ENCODE measurements at places on chromosomes 7 and 10. TPM values are rescaled to one million over a fixed set of nuclear protein-coding genes. Genes with fewer than 3 reads are reported as not detected.

- no peaks in the 10 kb centered on the region for H3K27me3 ChIP-seq
- DNase-seq: no peak
- H3K36me3 ChIP-seq: 0 out of 3 replicates have a peak, but pooled peaks cover 4% of the 10 kb centered on the region
- no peak overlapping the region for H3K4me3 ChIP-seq
- H3K4me1 ChIP-seq: no peaks in the 10 kb centered on the region
Observed at GRCh38 chr7:632831-633210, 93.7 kb upstream of the DNAAF5 start.

- H3K27ac ChIP-seq: no peak overlapping the region
- H3K36me3 ChIP-seq: no peaks in the 10 kb centered on the region
- H3K4me1 ChIP-seq: peaks cover 25% of the 10 kb centered on the region
- H3K27me3 ChIP-seq: no peaks in the 10 kb centered on the region
Observed at GRCh38 chr10:369684-370448, 234.6 kb downstream of the ZMYND11 start.

The ACSM6 gene
- polyA plus RNA-seq: not detected

The ACBD7 gene
- polyA plus RNA-seq: 1.4 TPM

The SPAM1 gene
- not detected for polyA plus RNA-seq

GRCh38 chr7:139855498-139856270, 26.6 kb downstream of the TBXAS1 start:
- H3K36me3 ChIP-seq: no peaks in the 10 kb centered on the region
- peaks cover 44% of the 10 kb centered on the region for H3K4me1 ChIP-seq
- no peak overlapping the region for H3K27ac ChIP-seq
- no peak overlapping the region for H3K4me3 ChIP-seq
- no peak for DNase-seq

DNA sequence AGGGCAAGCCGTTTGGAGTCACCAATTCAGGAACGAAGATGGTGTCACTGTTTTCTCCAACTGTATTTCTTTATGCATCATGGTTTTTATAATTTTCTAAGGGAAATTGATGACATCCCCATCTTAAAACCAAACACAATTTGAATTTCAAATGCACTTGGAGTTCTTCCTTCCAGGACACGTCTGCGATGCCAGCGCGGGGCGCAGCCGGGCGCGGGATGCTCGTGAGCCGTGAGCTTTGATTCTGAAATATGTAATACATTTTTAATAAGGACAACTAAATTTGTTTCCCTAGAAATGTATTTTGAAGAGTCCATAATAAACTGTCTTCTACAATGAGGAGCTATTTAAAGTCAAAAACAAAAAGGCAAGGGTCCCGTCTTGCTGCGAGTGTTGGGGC, 492.1 kb downstream of the DNAJB6 start:
- no peaks in the 10 kb centered on the region for H3K4me1 ChIP-seq
- H3K27ac ChIP-seq: no peak overlapping the region
- DNase-seq: no peak
- H3K27me3 ChIP-seq: no peaks in the 10 kb centered on the region

DNA sequence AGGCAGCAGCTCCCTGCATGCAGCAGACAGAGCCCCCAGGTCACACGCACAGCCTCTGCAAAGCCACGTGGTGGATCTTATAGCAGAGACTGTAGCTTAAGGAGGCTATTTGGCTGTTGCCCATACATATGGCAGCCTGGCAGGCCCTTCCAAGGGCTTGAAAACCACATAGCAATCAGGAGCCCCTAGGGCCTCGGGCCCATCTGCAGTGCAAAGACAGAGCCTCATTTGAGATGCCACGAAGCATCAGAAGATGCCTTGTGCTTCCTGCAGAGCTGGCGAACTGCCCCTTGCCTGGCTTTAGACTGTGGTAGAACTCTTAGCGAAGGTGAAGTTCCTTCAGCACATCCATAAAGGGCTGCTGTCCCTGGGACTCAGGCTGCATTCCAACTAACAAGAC, 309.9 kb downstream of the GRID1 start:
- no peak overlapping the region for H3K4me3 ChIP-seq
- H3K27me3 ChIP-seq: peaks cover 6% of the 10 kb centered on the region
- no peaks in the 10 kb centered on the region for H3K4me1 ChIP-seq
- H3K36me3 ChIP-seq: no peaks in the 10 kb centered on the region
- no peak overlapping the region for H3K27ac ChIP-seq

DNA sequence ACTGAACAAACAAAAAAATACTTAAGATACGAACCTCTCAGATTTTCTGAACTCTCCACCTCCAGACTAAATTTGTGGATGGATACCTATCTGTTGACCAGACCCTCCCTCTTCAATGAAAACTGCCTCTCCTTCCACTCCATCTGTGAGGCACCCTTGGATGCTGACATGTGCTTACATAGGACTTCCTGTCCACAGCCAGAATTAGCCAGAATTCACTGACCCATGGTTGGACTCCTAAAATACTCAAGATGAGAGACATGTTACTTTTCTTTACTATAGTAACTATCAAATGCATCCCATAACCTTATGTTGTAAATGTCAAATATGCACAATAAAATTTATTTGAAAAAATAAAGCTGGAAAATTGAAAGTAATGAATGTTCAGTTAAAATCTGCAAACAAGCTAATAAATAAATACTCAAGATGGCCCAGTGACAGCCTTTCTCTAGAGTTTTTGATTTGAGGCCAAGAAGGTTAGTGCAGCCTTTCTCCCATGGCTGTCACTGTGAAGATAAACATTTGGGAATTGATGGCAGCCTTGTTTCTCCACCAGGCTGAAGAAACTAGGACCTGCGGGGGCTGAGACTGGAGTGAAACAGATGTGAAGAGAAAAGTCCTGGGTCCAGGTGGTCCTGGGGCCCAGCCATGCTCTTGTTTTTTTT, 287.0 kb downstream of the ZEB1 start:
- H3K4me3 ChIP-seq: no peak overlapping the region
- no peak overlapping the region for H3K27ac ChIP-seq

DNA sequence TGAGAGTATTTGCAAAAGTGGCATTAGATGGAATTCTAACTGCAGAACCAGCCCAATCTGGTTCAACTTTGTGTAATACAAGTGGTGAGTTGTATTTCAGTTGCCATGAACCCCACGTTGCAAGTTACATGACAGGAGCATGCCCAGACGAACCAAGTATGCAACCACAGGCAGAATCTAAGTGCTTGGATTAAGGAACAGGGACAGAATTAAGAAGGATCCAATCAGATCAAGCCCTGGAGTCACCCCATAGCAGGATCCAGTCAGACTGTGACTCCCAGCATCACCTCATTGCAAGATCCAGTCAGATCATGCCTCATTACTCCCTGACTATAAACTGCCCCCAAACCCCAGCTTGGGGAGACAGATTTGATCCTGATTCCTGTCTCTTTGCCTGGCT, 388.7 kb upstream of the NRP1 start:
- H3K4me3 ChIP-seq: no peak overlapping the region
- no peaks in the 10 kb centered on the region for H3K27me3 ChIP-seq
- no peak overlapping the region for H3K27ac ChIP-seq
- DNase-seq: no peak
- H3K4me1 ChIP-seq: peaks cover 13% of the 10 kb centered on the region

DNA sequence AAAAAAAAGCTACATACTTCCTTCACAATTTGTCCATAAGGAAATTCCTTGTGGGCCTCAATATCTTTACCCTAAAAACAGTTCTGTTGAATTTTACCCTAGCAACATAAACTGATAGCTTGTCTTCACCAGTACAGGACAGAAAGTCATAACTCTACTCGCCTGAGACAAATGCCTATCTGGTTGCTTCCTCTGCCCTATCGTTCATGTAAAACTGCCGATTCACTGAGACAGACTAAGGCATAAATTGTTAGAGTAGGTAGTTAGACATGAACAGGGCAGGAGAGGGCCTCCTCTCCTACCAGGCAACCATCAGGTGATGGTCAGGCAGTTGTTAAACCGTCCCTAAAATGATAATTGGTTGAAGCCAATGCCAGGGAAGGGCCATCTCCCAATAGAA, 25.0 kb downstream of the IFIT3 start:
- H3K36me3 ChIP-seq: no peaks in the 10 kb centered on the region
- no peak overlapping the region for H3K4me3 ChIP-seq
- no peaks in the 10 kb centered on the region for H3K27me3 ChIP-seq
- H3K4me1 ChIP-seq: peaks cover 55% of the 10 kb centered on the region
- DNase-seq: no peak

DNA sequence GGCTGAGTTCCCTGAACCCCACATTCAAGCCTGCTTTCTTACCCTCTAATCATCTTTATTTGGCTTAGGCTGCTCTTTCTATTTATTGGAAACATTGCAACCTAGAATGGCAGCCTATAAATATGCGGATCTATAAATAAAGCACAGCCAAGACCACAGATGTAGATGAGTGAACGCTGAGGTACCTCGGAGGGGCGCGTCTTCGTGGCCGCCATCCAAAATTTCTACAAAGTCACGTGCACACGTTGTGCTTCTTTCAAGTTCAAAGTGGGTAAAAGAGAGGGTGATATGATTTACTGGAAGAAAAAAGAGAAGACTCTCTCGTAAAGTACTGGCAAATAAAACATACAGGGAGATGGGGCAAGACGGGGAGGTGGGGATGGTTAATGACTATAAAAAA, 132.6 kb upstream of the RSU1 start:
- H3K4me3 ChIP-seq: no peak overlapping the region
- no peak overlapping the region for H3K27ac ChIP-seq
- H3K36me3 ChIP-seq: no peaks in the 10 kb centered on the region
- no peak for DNase-seq

The PTN gene
- not detected for polyA plus RNA-seq

The MYO3A gene
- not detected for polyA plus RNA-seq

DNA sequence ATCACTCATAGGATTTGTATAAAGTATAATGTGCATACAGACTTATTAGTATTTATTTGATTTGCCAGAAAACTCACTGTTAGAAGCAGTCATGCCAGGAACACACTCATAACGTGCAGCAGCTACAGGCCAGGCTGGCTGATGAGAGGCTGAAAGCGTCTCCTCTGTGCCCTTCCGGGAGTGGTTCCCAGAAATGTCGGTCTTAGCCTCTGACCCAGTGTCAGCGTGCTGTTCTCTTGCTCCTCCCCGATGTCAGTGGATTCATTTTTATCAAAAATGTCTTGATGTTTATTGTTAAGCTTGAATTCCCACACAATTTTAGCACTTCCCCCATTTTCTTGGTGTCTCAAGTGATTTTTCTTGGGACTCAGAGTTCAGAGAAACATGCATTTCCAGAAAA, 33.3 kb upstream of the GARS1 start:
- DNase-seq: no peak
- no peaks in the 10 kb centered on the region for H3K4me1 ChIP-seq
- H3K27ac ChIP-seq: no peak overlapping the region

DNA sequence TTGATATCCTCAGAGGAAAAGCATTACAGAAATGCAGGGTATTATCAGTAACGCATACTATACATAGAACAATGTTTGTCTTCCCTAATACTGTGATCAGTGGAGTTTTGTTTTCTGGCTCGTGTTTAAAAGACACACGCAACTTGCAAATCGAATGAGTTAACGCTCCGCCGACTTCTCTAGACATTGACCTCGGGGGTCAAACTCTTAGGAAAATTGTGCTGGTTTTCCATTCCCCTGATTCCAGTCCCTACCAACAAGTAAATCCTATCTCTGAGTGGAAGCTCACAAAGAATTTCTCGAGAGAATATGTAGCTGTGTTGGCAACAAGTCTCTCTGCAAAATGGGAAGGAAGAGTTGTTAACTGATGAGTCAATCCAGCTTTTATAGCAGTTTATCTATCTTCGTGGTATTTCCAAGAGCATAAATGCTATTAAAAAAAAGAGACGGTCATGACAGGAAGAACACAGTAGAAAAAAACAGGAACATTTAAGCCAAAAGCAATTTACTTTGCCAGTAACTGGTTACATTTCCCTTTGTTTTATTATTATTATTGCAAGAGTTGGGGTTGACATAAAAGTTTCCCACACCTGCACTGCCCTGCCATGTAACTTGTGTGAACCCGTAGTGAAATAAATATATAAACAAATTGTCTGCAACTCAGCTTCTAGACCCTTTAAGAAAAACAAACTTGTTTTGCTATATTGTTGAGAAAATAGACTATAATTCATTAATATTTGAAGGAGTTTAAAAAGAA, 144.4 kb downstream of the ARID5B start:
- peak; percentile 83 for DNase-seq
- no peaks in the 10 kb centered on the region for H3K36me3 ChIP-seq
- H3K27ac ChIP-seq: peak overlapping the region; percentile 89
- H3K27me3 ChIP-seq: no peaks in the 10 kb centered on the region

DNA sequence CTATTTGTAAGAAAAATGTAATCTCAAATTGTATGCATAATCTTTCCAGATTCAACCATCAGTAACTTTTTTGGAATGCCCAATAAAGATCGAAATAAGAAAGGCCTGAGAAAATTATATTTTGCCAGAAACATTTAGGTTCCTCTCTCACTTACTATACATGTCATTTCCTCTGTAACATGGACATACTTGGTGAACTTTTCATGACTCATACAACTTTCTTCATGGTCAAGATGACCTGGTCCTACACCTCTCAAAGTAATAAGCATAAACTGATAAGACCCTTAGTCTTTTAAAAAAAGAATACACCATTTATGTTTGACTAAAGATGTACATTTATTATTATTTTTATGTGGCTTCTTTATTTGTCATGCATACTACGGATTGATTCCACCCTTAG, 125.3 kb downstream of the REEP3 start:
- 0 out of 3 replicates have a peak, but pooled peaks cover 4% of the 10 kb centered on the region for H3K27me3 ChIP-seq
- H3K4me1 ChIP-seq: 0 out of 2 replicates have a peak, but pooled peaks cover 5% of the 10 kb centered on the region
- DNase-seq: no peak
- H3K4me3 ChIP-seq: no peak overlapping the region
- H3K27ac ChIP-seq: no peak overlapping the region
- no peaks in the 10 kb centered on the region for H3K36me3 ChIP-seq

The CNTNAP2 gene
- polyA plus RNA-seq: 0.42 TPM

GRCh38 chr10:100874702-100875483, 37.9 kb upstream of the SLF2 start:
- no peak for DNase-seq
- no peaks in the 10 kb centered on the region for H3K36me3 ChIP-seq
- H3K27me3 ChIP-seq: 0 out of 2 replicates have a peak, but pooled peaks cover 2% of the 10 kb centered on the region

The SLC39A12 gene
- not detected for polyA plus RNA-seq

DNA sequence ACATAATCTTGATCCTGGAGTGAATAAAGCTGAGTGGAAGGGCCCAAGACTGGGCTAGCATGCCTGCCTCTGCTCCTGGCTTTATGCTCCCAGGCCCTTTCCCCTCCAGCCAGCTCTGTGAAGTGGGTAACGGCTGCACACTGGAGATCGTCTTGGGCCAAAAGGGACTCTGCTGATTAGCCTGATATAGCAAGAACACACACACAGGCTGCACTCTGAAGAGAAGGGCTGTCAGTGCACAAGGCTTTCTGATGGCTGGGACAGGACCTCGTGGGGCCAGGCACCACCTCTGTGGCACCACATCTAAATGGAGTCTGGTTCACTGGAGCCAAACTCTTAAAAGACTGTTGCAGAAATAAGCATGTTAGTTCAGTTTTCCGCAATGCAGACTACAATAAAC, 161.4 kb downstream of the NEURL1 start:
- H3K4me1 ChIP-seq: peaks cover 77% of the 10 kb centered on the region
- H3K27ac ChIP-seq: no peak overlapping the region
- H3K27me3 ChIP-seq: no peaks in the 10 kb centered on the region
- peaks cover 57% of the 10 kb centered on the region for H3K36me3 ChIP-seq
- no peak overlapping the region for H3K4me3 ChIP-seq

The LLCFC1 gene
- not detected for polyA plus RNA-seq

DNA sequence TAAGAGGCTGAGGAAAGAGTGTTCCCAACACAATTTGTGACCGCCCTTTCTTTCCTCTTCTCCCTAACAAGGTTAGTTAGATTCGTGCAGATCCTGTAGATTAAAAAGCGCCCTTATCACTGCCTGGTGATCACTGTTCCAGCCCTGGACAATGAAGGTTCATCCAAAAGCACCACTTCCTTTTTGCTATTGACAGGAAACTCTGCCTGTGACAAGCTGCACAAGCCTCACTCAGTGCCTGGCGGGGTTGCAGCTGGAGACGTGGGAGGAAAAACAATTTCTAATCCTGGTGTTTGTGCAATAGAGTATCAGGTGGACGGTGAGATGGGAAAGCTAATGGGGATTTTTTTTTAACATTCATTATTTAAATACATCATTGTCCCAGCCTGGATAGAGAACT, 105.9 kb upstream of the CAV2 start:
- DNase-seq: no peak
- H3K36me3 ChIP-seq: no peaks in the 10 kb centered on the region
- no peak overlapping the region for H3K27ac ChIP-seq

All from HepG2 (cell line).